ENCODE measurements at places on chromosomes 16 and 17. TPM values are rescaled to one million over a fixed set of nuclear protein-coding genes. Genes with fewer than 3 reads are reported as not detected.

- no peaks in the 10 kb centered on the region for H3K36me3 ChIP-seq
- peaks cover 3% of the 10 kb centered on the region for H3K27me3 ChIP-seq
- no peak overlapping the region for H3K27ac ChIP-seq
- no peak for DNase-seq
- H3K4me3 ChIP-seq: no peak overlapping the region
- peaks cover 9% of the 10 kb centered on the region for H3K4me1 ChIP-seq
Observed at GRCh38 chr16:87033021-87033471, 284.1 kb downstream of the C16orf95 start.

GRCh38 chr16:14562691-14563491 is 67.2 kb downstream of the PARN start:
- no peaks in the 10 kb centered on the region for H3K27me3 ChIP-seq
- no peak overlapping the region for H3K4me3 ChIP-seq

DNA sequence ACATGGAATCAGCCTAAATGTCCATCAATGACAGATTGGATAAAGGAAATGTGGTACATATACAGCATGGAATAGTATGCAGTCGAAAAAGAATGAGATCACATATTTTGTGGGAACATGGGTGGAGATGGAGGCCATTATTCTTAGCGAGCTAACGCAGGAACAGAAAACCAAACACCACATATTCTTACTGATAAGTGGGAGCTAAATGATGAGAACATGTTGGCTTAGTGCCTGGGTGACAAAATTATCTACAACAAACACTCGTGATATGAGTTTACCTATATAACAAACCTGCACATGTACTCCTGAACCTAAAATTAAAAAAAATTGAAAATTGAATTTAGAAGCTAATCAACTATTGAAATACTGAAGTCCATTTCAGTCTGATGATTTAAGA is 6.1 kb downstream of the ANKS4B start:
- H3K4me3 ChIP-seq: no peak overlapping the region
- H3K4me1 ChIP-seq: peaks cover 16% of the 10 kb centered on the region
- H3K27ac ChIP-seq: no peak overlapping the region
- peaks cover 3% of the 10 kb centered on the region for H3K27me3 ChIP-seq
- no peaks in the 10 kb centered on the region for H3K36me3 ChIP-seq
- no peak for DNase-seq

- H3K36me3 ChIP-seq: no peaks in the 10 kb centered on the region
- H3K4me1 ChIP-seq: peaks cover 48% of the 10 kb centered on the region
Observed at GRCh38 chr17:72613396-72613795, 479.1 kb downstream of the SLC39A11 start.

- no peak for DNase-seq
- H3K36me3 ChIP-seq: no peaks in the 10 kb centered on the region
- no peaks in the 10 kb centered on the region for H3K27me3 ChIP-seq
- H3K4me3 ChIP-seq: no peak overlapping the region
Observed at GRCh38 chr16:64771273-64771672, 350.6 kb downstream of the CDH11 start.

- peak overlapping the region; percentile 51 for H3K27ac ChIP-seq
- no peak for DNase-seq
- no peak overlapping the region for H3K4me3 ChIP-seq
- no peaks in the 10 kb centered on the region for H3K27me3 ChIP-seq
- peaks cover 7% of the 10 kb centered on the region for H3K4me1 ChIP-seq
Observed at GRCh38 chr16:57268804-57269800, 15.4 kb downstream of the PLLP start.

- H3K27me3 ChIP-seq: no peaks in the 10 kb centered on the region
- no peak overlapping the region for H3K4me3 ChIP-seq
- peaks cover 14% of the 10 kb centered on the region for H3K4me1 ChIP-seq
- H3K27ac ChIP-seq: no peak overlapping the region
- no peak for DNase-seq
- H3K36me3 ChIP-seq: peaks cover 39% of the 10 kb centered on the region
Observed at GRCh38 chr16:57152096-57153093, 33.4 kb downstream of the PSME3IP1 start.

DNA sequence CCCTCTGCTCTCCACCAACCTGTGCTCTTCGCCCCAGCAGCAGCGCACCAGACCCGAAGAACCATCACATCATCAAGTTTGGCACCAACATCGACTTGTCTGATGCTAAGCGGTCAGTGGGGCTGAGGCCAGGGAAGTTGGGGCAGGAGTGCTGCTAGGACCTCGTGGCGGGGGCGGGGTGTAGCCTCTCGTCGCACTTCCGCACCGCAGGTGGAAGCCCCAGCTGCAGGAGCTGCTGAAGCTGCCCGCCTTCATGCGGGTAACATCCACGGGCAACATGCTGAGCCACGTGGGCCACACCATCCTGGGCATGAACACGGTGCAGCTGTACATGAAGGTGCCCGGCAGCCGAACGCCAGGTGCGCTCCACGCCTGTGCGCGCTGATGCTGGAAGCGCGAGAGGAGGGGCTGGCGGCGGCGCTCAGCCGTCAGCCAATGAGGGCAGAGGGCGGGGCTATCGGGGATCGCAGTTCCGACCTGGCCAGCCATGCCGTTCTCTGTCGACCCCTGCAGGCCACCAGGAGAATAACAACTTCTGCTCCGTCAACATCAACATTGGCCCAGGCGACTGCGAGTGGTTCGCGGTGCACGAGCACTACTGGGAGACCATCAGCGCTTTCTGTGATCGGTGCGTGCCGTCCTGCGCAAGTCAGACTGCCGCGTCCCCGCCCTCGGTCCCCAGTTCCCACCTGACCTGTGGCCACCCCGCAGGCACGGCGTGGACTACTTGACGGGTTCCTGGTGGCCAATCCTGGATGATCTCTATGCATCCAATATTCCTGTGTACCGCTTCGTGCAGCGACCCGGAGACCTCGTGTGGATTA is 3.2 kb upstream of the TMEM88 start:
- H3K4me1 ChIP-seq: peaks cover 17% of the 10 kb centered on the region
- no peak overlapping the region for H3K27ac ChIP-seq

- no peaks in the 10 kb centered on the region for H3K27me3 ChIP-seq
- peaks cover 10% of the 10 kb centered on the region for H3K4me1 ChIP-seq
- H3K4me3 ChIP-seq: no peak overlapping the region
- no peak for DNase-seq
Observed at GRCh38 chr16:65967376-65967775, 399.1 kb upstream of the CDH5 start.

DNA sequence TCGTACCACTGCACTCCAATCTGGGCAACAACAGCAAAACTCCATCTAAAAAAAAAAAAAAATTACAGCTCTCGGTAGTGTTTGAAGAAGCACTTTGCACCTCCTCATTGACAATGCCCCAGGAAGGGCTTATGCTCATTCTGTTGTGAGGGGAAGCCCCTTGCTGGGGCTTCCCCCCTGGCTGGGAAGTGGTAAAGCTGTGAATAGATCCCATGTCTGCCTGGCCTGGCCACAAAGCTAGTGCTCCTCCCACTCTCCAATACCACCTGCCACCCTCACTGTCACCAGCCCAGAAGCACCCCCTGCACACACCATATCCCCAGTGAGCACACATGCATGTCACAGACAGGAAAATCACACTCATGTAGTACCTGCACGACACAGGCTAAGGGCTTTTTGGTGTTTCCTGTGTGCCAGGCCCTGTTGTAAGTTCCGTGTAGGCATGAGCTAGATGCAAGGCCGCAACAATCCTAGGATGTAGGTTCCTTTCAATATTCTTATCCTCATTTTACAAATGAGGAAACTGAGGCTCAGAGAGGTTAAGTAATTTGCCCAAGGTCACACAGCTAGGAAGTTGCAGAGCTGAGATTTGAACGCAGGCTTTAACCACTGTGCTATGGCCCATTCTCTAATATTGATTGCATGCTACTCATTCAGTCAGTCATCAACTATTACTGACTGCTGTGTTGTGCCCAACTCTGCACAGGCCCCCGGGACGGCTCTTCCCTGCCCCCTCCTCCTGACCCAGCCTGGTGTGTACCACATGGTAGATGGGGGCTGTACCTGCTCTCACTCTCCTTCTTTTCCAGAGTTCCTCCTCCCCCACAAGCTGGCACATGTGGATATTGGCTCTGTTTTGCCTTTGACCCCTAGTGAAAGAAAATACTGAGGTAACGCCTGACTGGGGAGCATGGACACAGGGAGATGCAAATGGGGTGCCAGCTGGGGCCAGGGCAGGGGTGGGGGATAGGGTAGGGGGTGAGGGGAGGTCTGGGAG is 11.9 kb upstream of the COL1A1 start:
- H3K4me1 ChIP-seq: peaks cover 62% of the 10 kb centered on the region
- no peaks in the 10 kb centered on the region for H3K36me3 ChIP-seq
- H3K27ac ChIP-seq: no peak overlapping the region
- no peak overlapping the region for H3K4me3 ChIP-seq
- peaks cover 15% of the 10 kb centered on the region for H3K27me3 ChIP-seq
- no peak for DNase-seq

DNA sequence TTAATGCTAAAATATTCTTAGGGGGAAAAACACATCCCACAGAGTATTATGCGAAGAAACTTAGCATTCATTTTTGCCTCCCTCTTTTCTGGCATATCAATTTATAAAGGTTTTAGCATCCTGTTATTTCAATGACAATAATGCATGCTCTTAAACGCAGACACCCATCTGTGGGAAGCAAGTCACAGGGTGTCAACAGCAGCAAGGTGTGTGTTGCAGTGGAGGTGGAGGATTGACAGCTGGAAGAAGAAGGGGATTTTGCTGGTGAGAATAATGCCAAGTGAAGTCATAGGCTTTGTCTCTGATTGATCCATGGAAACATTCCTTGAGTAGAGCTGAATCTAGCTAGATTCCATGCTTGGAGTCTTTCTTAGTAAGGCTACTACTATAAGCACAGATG is 498.1 kb downstream of the NPIPA7 start:
- H3K4me3 ChIP-seq: no peak overlapping the region
- no peak for DNase-seq
- H3K27me3 ChIP-seq: peaks cover 69% of the 10 kb centered on the region
- no peak overlapping the region for H3K27ac ChIP-seq
- H3K36me3 ChIP-seq: no peaks in the 10 kb centered on the region

- peaks cover 19% of the 10 kb centered on the region for H3K4me1 ChIP-seq
- H3K4me3 ChIP-seq: no peak overlapping the region
- H3K27me3 ChIP-seq: no peaks in the 10 kb centered on the region
- peaks cover 36% of the 10 kb centered on the region for H3K36me3 ChIP-seq
Observed at GRCh38 chr17:56891751-56892150, 22.1 kb downstream of the TRIM25 start.

- peaks cover 3% of the 10 kb centered on the region for H3K27me3 ChIP-seq
- DNase-seq: no peak
- no peaks in the 10 kb centered on the region for H3K36me3 ChIP-seq
- no peak overlapping the region for H3K4me3 ChIP-seq
Observed at GRCh38 chr16:11619327-11619851, 32.7 kb upstream of the LITAF start.

DNA sequence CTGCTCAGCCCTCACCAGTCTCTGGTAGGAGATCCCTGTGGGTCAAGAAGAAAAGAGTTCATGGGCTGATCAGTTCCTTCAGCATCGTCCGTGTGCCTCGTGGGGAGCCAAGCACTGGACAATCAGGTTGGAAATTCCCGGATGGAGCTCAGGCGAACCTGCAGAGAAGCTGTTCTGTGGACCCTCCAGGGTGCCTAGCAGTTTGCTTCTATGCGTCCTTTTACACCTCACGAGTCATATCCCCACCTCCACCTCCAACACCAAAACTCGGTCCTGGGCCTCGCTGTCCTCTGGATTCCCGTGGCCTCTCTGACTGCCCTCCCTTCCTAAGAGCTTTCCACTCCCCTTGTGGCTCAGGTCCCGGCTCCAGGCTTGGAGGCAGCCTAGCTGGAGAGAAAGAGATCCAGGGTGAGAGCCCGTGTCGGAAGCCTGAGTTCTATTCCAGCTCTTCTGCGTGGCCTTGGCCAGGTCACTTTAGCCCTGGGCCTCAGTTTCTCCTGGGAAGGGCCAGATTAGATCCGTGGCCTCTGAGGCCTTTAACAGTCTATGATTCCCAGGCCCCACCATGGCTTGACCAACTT is 26.2 kb upstream of the PIK3R6 start:
- peaks cover 31% of the 10 kb centered on the region for H3K27me3 ChIP-seq
- H3K27ac ChIP-seq: no peak overlapping the region
- peaks cover 5% of the 10 kb centered on the region for H3K4me1 ChIP-seq
- no peaks in the 10 kb centered on the region for H3K36me3 ChIP-seq
- DNase-seq: no peak
- H3K4me3 ChIP-seq: no peak overlapping the region

DNA sequence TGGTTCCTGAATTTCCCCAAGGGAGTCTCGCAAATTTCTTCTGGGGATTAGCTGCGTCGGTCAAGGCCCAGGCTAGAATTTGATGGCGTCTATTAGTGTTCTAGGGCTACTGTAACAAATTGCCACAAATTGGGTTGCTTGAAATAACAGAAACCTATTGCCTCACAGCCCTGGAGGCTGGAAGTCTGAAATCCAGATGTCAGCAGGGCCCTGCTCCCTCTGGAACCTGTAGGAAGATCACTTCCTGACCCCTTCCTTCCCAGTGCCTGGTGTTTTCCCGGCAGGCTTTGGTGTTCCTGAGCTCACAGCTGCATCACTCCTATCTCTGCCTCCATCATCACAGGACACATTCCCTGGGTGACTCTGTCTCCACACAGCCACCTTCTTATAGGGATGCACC is 24.4 kb downstream of the DHRS7C start:
- no peak overlapping the region for H3K4me3 ChIP-seq
- no peak for DNase-seq
- H3K27me3 ChIP-seq: peaks cover 45% of the 10 kb centered on the region
- no peaks in the 10 kb centered on the region for H3K4me1 ChIP-seq

- H3K27me3 ChIP-seq: peaks cover 61% of the 10 kb centered on the region
- no peak for DNase-seq
- no peaks in the 10 kb centered on the region for H3K36me3 ChIP-seq
- H3K4me3 ChIP-seq: no peak overlapping the region
- H3K4me1 ChIP-seq: peaks cover 10% of the 10 kb centered on the region
Observed at GRCh38 chr17:185445-186138, 4.1 kb upstream of the DOC2B start.

Gene BAHCC1
- 74.3 TPM for total RNA-seq

Gene PRAC1
- 0.88 TPM for total RNA-seq

Gene SEC14L5
- 0.92 TPM for total RNA-seq

Gene DNAJA2
- total RNA-seq: 73.5 TPM

Gene CLDN6
- total RNA-seq: 98.9 TPM

Gene SYCE1L
- total RNA-seq: 20.0 TPM

Gene PLEKHH3
- total RNA-seq: 29.1 TPM

Measured in type B pancreatic cell (in vitro differentiated cells).